ENCODE measurements at places on chromosomes 11 and 22. TPM values are rescaled to one million over a fixed set of nuclear protein-coding genes. Genes with fewer than 3 reads are reported as not detected.

Gene NRIP3
- 0.07 TPM for total RNA-seq

Gene DEUP1
- total RNA-seq: not detected

Gene ACP2
- 7.8 TPM for total RNA-seq

Gene GPR83
- 0.10 TPM for total RNA-seq

DNA sequence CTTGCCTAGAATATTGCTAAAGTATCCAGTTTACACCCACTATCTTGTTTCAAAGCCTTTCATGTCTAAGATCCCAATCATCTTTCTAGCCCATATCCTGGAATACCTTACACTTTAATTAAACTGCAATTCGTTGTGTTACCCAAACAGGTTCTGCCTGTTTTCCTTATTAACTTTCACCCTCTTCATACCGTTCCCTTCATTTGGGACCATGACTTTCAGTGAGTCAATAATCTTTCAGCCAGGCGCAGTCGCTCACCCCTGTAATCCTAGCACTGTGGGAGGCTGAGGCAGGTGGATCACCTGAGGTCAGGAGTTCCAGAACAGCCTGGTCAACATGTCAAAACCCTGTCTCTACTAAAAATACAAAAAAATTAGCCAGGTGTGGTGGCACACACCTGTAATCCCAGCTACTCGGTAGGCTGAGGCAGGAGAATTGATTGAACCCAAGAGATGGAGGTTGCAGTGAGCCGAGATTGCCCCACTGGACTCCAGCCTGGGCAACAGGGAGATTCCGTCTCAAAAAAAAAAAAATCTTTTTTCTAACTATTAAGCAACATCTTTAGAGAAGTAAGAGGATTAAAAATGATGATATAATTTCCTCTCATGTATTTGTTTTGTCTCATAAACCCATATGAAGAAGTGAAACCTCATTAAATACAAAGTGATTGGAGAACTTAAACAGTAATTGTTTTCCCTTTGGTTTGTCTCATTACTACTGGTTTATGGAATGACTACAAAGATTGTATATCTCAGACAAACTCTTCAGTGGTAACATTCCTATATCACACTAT, 20.7 kb downstream of the DMC1 start:
- no peaks in the 10 kb centered on the region for H3K27me3 ChIP-seq
- no peaks in the 10 kb centered on the region for H3K36me3 ChIP-seq
- no peak overlapping the region for H3K27ac ChIP-seq
- no peak for DNase-seq

- H3K27ac ChIP-seq: no peak overlapping the region
- H3K4me1 ChIP-seq: no peaks in the 10 kb centered on the region
- peak; percentile 37 for DNase-seq
- H3K27me3 ChIP-seq: peaks cover 11% of the 10 kb centered on the region
Observed at GRCh38 chr22:45096256-45096907, 67.3 kb upstream of the NUP50 start.

- H3K27me3 ChIP-seq: no peaks in the 10 kb centered on the region
- no peak overlapping the region for H3K4me3 ChIP-seq
- H3K4me1 ChIP-seq: peaks cover 80% of the 10 kb centered on the region
- H3K36me3 ChIP-seq: no peaks in the 10 kb centered on the region
- DNase-seq: no peak
Observed at GRCh38 chr11:78041843-78042440, 18.9 kb upstream of the KCTD14 start.

DNA sequence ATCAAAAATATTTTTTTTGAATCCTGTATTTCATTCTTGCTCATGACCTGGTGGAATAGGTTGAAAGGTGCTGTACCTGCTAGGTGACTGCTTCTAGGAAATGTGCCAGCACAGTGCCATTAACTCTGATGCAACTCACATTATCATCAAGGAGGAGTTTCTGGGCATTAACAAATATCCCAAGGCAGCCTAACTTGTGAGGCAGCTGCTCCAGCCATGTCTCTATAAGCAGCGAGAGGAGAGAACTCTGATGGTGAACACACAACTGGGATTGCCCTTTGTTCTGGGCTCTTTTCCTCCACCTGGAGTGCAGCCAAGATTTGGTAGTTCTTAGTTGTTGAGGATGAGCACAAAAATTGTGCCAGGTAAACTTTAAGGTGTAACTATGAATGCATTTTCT, 25.6 kb downstream of the HEPHL1 start:
- H3K36me3 ChIP-seq: no peaks in the 10 kb centered on the region
- DNase-seq: no peak
- no peak overlapping the region for H3K27ac ChIP-seq
- H3K27me3 ChIP-seq: no peaks in the 10 kb centered on the region
- H3K4me1 ChIP-seq: no peaks in the 10 kb centered on the region
- no peak overlapping the region for H3K4me3 ChIP-seq

DNA sequence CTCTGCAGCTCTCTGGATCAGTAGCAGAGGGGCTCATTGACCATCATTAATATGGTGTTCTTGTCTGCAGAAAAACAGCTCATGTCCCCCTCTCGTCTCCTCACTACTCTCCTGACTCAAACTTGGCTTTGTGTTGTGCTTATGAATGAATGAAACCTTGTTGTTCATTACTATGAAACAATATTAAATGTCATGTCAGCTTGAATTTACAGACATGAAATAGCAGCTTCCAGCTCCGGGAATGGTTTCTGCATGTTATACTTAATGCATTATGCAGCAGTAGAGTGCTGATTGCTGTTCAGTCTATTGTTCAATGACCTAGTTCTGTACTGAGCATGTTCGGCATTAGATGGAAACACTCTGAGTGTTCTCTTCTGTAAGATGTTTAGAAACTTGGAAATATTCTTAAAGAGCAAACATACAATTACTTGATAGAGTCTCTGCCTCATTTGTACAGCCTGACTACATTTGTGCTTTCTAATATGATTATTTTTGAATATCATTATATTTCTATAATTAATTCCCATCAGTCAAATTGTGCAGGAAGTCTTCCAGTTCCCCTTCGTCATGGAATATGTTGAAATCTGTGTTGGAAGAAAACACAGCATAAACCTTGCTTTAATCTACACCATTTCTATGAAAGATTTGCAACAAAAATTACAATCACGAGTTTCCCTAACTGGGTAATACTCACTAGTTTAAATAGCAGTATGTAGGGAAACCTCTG, 340.4 kb downstream of the SOX6 start:
- DNase-seq: no peak
- 0 out of 3 replicates have a peak, but pooled peaks cover 4% of the 10 kb centered on the region for H3K27me3 ChIP-seq
- no peaks in the 10 kb centered on the region for H3K36me3 ChIP-seq
- H3K4me1 ChIP-seq: no peaks in the 10 kb centered on the region
- H3K27ac ChIP-seq: no peak overlapping the region

GRCh38 chr11:72173291-72173690, 18.6 kb upstream of the FOLR1 start:
- peaks cover 16% of the 10 kb centered on the region for H3K4me1 ChIP-seq
- H3K27me3 ChIP-seq: peaks cover 3% of the 10 kb centered on the region
- no peak overlapping the region for H3K27ac ChIP-seq
- DNase-seq: no peak

DNA sequence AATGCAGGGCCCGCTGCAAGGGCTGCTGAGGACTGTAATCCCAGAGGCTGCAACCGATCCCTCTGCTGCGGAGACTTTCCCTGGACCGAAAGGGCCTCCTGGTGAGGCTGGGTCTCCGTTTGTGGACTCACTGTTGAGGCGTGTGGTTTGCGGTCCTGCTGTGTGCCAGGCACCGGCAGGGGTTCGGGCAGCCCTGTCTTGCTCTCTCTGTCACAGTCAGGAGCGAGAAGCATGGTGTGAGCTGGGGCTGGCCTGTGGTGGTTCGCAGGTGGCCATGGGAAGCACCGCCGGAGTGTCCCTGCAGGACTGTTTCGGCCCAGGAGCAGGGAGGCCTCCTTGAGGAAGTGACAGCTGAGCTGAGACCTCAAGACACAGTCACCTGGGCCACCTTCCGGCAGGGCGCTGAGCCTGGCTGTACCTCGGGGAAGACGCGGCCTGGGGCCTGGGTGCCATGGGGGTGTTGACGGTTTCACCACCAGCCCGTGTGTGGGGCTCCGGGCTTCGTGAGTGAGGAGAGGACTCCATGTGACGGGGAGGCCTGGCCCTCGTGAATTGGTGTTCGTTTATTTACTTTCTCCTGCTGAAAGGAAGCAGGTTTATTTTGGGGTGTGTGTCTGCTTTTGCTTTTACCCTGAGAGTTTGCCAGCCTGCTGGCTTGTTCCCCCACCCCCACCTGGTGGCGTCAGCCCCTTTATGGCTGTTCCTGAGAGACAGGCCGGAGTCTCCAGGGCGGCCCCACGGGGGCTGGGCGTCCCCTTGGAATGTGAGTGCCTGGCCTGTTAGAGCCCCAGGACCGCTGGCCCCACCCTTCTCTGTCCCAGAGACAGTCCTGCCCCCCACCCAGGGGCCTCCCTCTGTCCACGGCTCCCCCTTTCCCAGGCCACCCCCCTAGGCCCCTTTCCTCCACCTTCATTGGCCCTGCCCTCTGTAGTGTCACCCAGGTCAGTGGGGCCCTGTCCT, 122.5 kb downstream of the KCNQ1OT1 start:
- H3K27ac ChIP-seq: no peak overlapping the region
- H3K4me3 ChIP-seq: no peak overlapping the region
- peaks cover 22% of the 10 kb centered on the region for H3K27me3 ChIP-seq
- H3K36me3 ChIP-seq: no peaks in the 10 kb centered on the region

GRCh38 chr11:73384872-73385689, 8.9 kb downstream of the RELT start:
- H3K4me1 ChIP-seq: peaks cover 16% of the 10 kb centered on the region
- no peak overlapping the region for H3K4me3 ChIP-seq
- no peak overlapping the region for H3K27ac ChIP-seq

DNA sequence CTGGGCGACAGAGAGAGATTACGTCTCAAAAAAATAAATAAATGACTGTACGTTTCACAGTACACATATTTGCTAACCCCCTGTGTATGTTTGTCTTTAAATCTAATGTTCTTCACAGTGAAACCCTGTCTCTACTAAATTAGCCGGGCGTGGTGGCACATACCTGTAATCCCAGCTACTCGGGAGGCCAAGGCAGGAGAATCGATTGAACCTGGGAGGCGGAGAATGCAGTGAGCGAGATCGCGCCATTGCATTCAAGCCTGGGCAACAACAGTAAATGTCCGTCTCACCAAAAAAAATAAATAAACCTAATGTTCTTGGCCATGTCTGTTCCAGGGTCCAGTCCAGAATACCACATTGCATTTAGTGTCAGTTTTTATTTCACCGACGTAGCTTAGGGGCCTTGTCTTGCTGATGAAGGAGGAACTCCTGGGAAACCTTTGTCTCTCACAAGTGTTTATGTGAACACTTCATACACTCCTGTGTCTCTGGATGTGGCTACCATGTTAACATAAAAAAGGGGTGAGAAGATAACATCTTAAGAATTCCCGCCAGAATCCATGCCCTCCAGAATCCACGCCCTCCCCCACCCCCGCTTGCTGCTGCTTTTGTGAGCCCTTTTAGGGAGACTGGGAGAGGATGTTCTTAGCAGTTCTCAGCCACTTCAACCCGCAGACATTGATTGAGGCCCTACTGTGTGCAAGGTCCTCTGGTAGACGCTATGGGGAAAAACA, 5.0 kb upstream of the SERHL2 start:
- H3K4me1 ChIP-seq: peaks cover 59% of the 10 kb centered on the region
- no peaks in the 10 kb centered on the region for H3K27me3 ChIP-seq
- H3K36me3 ChIP-seq: no peaks in the 10 kb centered on the region
- no peak overlapping the region for H3K27ac ChIP-seq
- no peak overlapping the region for H3K4me3 ChIP-seq

DNA sequence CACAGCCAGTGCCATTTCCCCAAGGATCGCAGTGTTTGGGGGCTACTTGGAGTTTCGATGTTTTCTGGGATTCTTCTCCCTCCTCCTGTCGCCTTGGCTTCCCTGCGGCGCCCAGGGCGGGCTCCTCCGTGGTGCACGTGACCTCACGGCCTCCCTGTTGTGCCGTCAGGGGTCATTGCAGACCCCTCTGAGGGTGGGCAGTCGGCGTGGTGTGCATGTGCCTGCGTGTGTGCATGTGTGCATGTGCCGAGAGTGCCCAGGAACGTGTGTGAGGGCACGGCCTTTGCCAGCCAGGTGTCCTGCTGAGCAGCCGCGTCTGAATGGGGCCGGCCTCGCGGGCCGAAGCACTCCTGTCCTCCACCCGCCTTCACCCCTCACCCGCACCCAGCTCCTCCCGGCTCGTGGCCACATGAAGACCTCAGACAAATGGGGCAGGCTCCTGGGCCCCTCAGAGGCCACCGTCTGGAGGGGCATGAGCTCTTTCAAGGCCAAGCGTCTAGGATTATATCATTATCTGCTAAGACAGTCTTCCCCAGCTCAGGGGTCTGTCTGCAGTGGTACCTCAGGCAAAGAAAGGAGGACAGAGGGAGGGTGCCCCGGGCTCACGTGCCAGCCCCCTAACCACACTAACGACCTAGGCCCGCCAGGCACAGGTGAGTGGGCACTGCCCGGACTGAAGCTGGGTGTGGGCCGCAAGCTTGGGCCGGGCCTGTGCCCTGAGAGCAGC, 9.4 kb upstream of the MRPL23 start:
- H3K27ac ChIP-seq: no peak overlapping the region
- H3K4me1 ChIP-seq: no peaks in the 10 kb centered on the region
- DNase-seq: no peak
- peaks cover 15% of the 10 kb centered on the region for H3K27me3 ChIP-seq
- no peak overlapping the region for H3K4me3 ChIP-seq

DNA sequence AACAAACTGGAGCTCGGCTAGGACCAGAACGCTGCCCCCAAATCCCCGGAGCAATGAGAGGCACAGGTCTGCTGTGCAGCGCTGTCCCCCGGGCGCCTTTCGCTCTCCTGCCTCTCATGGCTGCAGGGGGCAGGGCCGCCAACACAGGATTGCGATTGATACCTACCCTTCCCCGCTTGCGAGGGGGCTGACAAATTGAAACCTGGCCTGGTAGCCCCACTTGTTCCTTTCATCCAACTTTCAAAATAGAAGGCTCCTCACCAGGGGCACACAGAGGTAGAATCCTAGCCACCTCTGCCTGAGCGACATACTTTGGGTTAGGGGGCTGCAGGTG, 642 bp upstream of the CASTOR1 start:
- H3K36me3 ChIP-seq: peaks cover 6% of the 10 kb centered on the region
- peaks cover 29% of the 10 kb centered on the region for H3K4me1 ChIP-seq
- H3K27ac ChIP-seq: no peak overlapping the region
- DNase-seq: no peak
- H3K27me3 ChIP-seq: no peaks in the 10 kb centered on the region

DNA sequence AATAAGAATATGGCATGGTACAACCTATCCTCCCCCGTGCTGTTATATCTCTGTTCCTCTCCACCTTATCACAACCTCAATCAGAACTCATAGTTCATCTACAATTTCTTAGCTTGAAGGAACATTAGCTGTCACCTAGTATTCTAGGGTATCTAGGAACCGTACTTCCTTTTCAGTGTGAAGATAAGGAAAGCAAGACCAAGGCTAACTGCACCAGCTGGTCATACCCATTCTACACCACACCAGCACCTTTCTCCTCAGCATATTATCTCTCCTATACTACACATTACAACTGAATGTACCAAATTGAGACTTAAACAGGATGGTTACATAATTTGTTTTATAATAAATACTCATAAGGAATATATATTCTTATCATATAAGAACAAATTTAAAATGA, 73.1 kb downstream of the ARHGAP32 start:
- no peaks in the 10 kb centered on the region for H3K27me3 ChIP-seq
- peaks cover 35% of the 10 kb centered on the region for H3K4me1 ChIP-seq
- no peaks in the 10 kb centered on the region for H3K36me3 ChIP-seq

- peaks cover 82% of the 10 kb centered on the region for H3K4me1 ChIP-seq
- H3K4me3 ChIP-seq: no peak overlapping the region
- H3K27me3 ChIP-seq: no peaks in the 10 kb centered on the region
- H3K36me3 ChIP-seq: no peaks in the 10 kb centered on the region
Observed at GRCh38 chr11:102469196-102469821, 16.7 kb upstream of the TMEM123 start.

All from HepG2 (cell line).